Adrenal gland (tissue), 19 donors: ENCODE measurements at places on chromosomes 11 and 22. TPM values are rescaled to one million over a fixed set of nuclear protein-coding genes. Genes with fewer than 3 reads are reported as not detected.

BBOX1 gene
- not detected for polyA plus RNA-seq

ADAMTS8 gene
- 0.09 TPM for polyA plus RNA-seq

OR5D18 gene
- not detected for polyA plus RNA-seq

API5 gene
- 21.9 TPM for polyA plus RNA-seq

PRDX5 gene
- 713 TPM for polyA plus RNA-seq

DNA sequence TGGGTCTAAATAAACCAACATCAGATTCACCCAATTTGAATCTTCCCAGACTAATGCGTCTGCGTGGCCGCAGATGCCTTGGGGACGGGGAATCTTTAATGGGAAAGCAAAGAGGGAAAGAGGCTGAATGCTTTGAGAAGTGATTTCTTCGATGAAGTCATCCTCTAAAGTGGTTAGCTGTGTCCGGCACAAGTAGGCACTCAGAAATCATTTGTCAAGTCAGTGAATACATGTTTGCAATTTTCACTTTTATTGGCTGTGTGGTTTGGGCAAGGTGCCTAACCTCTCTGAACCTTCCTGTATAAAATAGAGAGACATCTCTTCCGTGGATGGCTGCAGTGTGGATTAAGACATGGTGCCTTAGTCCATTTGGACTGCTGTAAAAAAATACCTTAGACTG, 19.7 kb upstream of the IFT27 start:
- H3K27ac ChIP-seq = no peak overlapping the region
- H3K27me3 ChIP-seq = peaks cover 6% of the 10 kb centered on the region
- no peaks in the 10 kb centered on the region for H3K36me3 ChIP-seq
- H3K4me1 ChIP-seq = no peaks in the 10 kb centered on the region
- no peak overlapping the region for H3K4me3 ChIP-seq
- no peak for DNase-seq

GRCh38 chr11:111718436-111718835, 47.8 kb downstream of the PPP2R1B start:
- no peaks in the 10 kb centered on the region for H3K4me1 ChIP-seq
- H3K27ac ChIP-seq = no peak overlapping the region

DNA sequence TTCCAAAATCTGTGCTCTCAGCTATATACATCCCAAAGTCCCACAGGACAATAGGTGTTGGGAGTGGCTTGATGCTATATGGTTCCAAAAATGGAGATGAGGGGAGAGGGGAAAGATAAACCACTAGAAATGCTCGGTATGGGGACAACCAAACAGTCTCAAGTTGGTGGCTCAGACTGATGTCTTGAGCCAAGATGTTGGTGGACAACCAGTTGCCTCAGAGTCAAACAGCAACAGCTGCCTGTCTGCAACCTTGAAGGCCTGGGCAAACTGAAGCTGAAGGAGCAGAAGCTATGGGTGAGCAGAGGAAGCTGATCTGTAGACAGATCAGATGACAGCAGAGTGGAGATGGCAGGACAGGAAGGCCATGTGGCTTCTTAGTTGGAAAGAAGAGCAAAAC, 4.0 kb downstream of the RRP8 start:
- H3K4me1 ChIP-seq = peaks cover 23% of the 10 kb centered on the region
- H3K4me3 ChIP-seq = no peak overlapping the region
- H3K36me3 ChIP-seq = no peaks in the 10 kb centered on the region
- DNase-seq = no peak

- H3K27ac ChIP-seq = no peak overlapping the region
- no peak overlapping the region for H3K4me3 ChIP-seq
- no peaks in the 10 kb centered on the region for H3K36me3 ChIP-seq
- H3K4me1 ChIP-seq = peaks cover 6% of the 10 kb centered on the region
- H3K27me3 ChIP-seq = no peaks in the 10 kb centered on the region
Measured at GRCh38 chr11:89293965-89294679, 116.4 kb downstream of the TYR start.

- H3K4me3 ChIP-seq = no peak overlapping the region
- H3K27me3 ChIP-seq = no peaks in the 10 kb centered on the region
- H3K4me1 ChIP-seq = peaks cover 33% of the 10 kb centered on the region
Measured at GRCh38 chr11:123434911-123435310, 4.8 kb downstream of the GRAMD1B start.
